ENCODE measurements at places on chromosomes 2 and 18.

DNA sequence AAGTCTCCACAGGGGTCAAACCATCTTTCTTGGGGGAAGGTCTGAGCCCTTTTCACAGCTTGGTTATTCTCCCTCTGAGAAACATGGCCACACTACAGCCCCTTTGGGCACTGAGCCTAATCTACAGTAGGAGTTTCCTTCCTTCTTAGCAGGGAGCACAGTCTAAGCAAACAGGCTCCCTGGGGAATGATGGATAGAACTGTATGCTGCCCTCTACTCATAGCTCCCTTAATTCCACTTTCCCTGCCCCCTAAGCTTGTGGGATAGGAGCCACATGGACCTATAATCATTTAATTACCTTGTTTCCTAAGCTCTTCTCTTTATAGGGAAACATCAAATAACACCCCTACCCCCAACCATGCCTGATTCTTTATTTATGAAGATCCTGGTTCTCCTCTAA is 442.1 kb upstream of the MEX3C start:
- DNase-seq, result no peak

DNA sequence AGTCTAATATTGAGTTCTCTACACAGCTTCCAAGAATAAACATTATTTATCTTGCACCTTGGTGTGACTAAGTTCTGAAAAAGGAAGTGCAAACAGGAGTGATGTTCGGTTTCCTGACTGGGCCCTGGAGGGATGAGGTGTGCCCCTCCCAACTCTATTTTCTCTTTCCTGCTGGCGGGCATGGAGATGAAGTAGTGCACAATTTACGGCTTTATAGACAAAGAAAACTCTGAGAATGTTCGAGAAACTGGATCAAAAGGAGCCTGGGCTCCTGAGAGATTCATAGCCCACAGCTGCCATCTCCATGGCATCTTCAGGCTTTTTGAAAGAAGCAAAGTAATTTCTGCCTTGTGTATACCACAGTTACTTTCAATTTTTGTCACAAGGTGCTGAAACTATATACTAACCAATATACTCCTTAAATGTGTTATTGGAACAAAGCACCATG is 22.3 kb downstream of the LRATD1 start:
- DNase-seq, result no peak

DNA sequence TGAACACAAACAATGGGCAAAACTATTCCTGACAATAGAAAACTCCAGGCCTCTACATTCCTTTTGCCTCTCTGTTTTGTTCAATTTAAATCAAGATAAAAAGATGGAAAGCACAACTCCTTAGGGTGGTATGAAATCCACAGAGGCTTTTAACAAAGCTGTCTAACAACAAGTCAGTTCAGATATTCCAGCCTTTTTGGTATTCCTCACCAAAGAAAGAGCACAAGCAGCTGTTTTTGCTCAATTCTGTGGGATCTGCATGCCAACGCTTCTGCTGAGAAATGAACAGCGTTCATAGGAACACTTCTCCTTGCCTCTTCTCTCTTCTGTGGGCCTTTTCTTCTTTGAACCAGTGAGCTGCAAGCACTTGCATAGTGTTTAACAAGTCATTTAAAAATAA is 411.6 kb upstream of the TCF4 start:
- no peak for DNase-seq

DNA sequence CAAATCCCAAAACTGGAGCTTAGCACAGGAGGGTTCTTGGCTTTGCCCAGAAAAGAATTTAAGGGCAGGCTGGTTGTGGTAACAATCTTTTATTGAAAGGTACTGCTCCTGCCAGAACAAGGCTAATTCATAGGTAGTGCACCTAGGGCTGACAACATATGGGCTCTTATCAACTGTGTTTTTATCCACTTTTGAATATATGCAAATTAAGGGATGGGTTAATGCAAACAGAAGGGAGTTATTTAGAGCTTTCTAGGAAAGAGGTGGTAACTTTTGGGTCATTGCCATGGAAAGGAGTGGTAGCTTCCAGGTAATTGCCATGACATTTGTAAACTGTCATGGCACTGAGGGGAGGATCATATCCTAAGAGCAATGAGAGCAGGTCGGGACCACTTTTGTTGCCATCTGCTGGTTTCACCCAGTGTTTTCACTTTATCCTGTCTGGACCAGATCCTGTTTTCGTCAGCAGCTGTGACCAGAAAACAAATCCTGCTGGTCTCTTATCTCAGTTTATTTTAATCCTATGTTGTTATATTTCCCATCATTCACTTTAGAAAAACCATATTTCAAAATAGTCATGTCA is 981 bp downstream of the C2orf66 start:
- DNase-seq, result no peak

DNA sequence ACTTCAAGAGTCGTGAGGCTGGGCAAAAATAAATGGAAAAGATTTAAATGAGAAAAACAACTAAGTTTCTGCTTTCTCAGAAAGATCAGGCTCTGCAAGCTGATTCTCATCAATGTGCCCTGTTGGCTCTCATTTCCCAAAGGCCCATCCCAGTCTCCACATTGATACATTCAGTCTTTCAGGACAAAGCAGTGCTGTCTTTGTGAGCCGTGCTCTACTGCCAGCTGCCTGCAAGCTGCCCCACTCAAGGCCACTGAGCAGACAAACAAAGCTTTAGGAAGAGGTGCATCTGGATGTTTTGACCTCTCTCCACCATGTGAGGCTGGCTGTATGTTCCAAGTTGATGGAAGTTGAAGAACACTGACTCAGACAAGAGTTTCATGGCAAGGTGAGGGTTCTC is 48.8 kb downstream of the FSHR start:
- DNase-seq, result no peak

GRCh38 chr2:7961550-7961949 is 720.3 kb upstream of the ID2 start:
- DNase-seq, result no peak

DNA sequence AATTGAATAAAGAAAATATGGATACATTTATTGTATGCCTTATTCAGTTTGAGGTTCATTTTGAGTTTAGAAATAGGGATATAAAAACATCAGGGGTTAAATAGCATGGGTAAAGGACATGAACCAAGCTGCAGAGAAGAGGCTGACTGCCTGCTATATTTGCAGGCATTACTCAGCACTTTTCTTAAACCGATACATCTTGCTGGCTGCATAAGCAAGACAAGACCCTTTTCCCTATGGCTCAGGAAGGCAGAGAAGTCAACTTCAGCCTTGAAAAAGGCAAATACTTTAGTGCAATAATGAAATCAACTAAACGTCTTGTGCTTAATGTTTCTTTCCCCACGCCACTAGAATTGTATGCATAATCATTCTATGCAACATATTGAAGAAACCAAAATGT is 36.4 kb downstream of the SCN1A start:
- DNase-seq, result no peak

GRCh38 chr2:168336786-168337388 is 89.5 kb upstream of the STK39 start:
- DNase-seq, result no peak

GRCh38 chr2:39069890-39070465 is 50.9 kb downstream of the SOS1 start:
- DNase-seq, result no peak

GRCh38 chr2:173370198-173370597 is 15.5 kb downstream of the CDCA7 start:
- DNase-seq, result no peak

GRCh38 chr2:174058026-174058425 is 92.9 kb upstream of the SP3 start:
- DNase-seq, result no peak

DNA sequence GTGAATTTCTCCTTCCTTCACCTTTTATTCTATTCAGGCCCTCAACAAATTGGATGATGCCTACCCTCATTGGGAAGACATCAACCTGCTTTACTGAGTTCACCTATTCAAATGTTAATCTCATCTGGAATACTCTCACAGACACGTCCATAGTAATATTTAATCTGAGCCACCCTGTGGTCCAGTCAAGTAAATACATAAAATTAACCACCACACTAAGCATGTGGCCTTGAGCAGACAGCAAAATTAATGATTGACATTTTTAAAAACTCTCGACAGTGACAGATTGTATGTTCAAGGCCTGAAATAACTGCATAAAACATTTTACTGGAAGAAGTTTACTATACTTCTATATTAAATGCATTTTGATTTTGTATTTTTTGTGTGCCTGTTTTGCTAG is 540.6 kb upstream of the GCFC2 start:
- DNase-seq, result no peak

- DNase-seq, result no peak
Measured at GRCh38 chr18:30712383-30712782, 330.2 kb downstream of the DSC3 start.

DNA sequence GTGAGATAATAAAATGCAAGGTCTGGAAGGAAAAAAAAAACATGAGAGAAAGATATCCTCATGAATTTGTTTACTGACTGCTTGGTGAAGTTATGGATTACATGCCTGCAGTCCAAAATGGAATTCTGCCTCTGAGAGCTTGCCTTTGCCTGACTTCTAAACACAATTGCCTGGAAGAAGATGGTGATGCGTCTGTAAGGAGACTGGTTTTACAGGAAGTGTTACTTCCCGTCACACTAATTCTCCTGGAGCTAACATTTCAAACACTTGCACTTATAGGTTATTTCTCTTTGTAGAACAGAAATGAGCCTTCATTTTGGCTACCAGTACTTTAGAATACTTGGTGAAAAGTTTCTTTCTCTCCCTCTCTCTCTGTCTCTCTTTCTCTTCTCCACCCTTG is 884.3 kb downstream of the TSN start:
- no peak for DNase-seq

DNA sequence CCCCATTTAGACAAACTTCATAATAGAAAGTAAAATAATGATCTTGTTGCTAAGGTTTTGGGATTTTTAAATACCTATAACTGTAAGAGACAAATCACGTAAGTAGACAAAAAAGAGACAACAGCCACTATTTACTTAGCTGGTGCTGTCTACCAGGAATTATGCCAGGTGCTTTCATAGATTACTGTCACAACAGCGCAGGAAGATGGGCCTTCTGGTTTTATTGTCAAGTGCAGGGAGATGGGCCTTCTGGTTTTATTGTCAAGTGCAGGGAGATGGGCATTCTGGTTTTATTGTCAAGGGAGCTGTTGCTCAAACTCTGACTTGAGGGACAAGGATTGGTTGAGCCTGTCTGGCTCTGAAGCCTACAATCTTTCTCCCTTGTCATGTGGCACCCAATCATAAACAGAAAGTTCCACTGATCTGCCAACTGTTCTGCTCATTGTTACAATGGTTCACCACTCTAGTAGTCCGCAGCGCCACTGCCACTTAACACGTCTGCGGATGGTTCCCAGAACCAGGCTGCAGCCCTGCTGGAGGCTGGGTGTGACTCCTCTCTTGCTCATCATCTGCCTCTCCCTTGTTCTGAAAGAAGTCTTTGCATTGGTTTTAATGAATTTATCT is 95.0 kb downstream of the RNF144A start:
- DNase-seq, result peak; percentile 23
